Fibroblast of the aortic adventitia (primary cell): ENCODE measurements at places on chromosomes 4 and X.

DNA sequence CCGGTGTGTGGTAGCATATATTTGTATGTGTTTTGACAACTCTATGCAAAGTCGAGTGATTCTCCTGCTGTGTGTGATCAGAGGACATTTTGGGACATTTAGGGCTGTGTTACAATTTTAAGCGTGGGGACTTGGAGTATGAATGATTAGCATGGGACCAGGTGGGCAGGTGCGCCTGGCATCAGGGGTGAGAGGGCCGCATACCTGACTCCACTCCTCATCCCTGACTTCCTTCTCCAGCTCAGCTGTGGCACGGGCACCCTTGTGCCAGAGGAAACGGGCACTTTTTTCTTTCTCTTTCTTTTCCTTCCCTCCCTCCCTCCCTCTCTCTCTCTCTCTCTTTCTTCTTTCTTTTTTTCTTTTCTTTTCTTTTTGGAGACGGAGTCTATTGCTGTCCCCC is 15.7 kb upstream of the PLCXD1 start:
- DNase-seq, result no peak

- DNase-seq, result no peak
Observed at GRCh38 chrX:151737494-151737893, 2.9 kb downstream of the CNGA2 start.

GRCh38 chrX:7987160-7988012 is 60.2 kb upstream of the PNPLA4 start:
- DNase-seq, result no peak

DNA sequence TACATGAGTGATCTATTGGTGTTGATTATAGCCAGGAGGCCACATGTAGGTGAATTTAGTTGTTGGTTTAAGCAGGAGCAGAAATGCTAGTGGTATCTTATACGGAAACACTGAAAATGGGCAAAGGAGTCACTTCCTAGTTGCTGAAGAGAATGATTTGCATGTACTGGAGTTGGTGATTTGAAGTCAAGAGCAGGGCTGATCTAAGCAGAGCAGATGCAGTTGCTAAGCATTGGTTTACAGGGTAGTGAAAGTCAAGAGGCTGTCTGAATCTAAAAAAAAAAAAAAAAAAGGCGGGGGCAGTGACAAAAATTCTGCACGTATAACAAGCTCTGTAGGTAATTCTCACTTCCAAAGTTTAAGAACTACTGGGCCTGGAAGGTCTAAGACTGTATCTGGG is 90.4 kb upstream of the HPRT1 start:
- no peak for DNase-seq

- DNase-seq, result no peak
Observed at GRCh38 chr4:130699004-130699403, 1603.1 kb downstream of the C4orf33 start.

DNA sequence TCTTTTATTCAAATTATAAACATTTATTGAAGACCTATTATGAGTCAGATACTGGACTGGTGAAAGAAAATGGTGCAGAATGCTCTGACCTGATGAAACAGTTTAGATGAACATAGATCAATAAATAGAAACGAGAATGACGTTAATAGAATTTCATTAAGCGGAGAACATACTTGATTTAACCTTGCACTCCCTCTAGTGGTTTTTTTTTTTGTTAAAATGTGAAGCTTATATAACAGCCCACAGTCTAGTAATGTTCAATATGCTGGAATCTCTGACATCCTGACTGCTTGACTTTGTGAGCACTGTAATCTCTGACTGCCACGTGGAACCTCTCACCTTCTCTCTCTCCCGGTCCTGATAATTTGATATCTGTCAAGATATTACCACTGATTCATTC is 32.3 kb downstream of the HDAC8 start:
- peak; percentile 65 for DNase-seq

DNA sequence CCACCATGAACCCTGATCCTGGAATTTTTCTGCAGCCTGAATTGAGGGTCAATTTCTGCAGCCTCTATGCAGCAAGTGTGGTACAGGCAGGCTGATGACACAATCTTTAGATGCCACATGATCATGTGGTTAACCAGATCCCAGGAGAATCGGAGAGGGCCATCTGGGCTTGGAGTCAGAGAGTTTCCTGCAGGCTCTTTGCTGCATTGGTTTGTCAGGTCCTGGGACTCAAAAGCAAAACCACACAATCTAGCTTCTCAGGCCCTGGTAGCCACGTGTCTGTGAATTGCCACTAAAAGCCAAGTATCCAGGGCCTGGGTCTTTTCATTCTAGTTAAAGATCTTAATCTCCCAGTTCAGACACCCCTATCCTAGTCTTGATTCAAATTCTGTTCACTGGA is 464.5 kb downstream of the BCOR start:
- DNase-seq, result no peak

- DNase-seq, result no peak
Observed at GRCh38 chr4:136465691-136466090, 1066.6 kb downstream of the PCDH18 start.

GRCh38 chrX:18885328-18886004 is 98.4 kb downstream of the PHKA2 start:
- DNase-seq, result peak; percentile 33

GRCh38 chr4:69759189-69759604 is 1.2 kb downstream of the SULT1B1 start:
- DNase-seq, result no peak

- peak; percentile 38 for DNase-seq
Observed at GRCh38 chr4:144648042-144648441, 2.1 kb downstream of the HHIP start.

GRCh38 chr4:85391589-85392410 is 83.2 kb upstream of the ARHGAP24 start:
- no peak for DNase-seq

- DNase-seq, result no peak
Observed at GRCh38 chr4:157080605-157081004, 4.7 kb downstream of the GLRB start.

- DNase-seq, result no peak
Observed at GRCh38 chr4:134740290-134740689, 538.7 kb upstream of the PABPC4L start.

- no peak for DNase-seq
Observed at GRCh38 chr4:107153956-107154355, 117.8 kb upstream of the DKK2 start.

DNA sequence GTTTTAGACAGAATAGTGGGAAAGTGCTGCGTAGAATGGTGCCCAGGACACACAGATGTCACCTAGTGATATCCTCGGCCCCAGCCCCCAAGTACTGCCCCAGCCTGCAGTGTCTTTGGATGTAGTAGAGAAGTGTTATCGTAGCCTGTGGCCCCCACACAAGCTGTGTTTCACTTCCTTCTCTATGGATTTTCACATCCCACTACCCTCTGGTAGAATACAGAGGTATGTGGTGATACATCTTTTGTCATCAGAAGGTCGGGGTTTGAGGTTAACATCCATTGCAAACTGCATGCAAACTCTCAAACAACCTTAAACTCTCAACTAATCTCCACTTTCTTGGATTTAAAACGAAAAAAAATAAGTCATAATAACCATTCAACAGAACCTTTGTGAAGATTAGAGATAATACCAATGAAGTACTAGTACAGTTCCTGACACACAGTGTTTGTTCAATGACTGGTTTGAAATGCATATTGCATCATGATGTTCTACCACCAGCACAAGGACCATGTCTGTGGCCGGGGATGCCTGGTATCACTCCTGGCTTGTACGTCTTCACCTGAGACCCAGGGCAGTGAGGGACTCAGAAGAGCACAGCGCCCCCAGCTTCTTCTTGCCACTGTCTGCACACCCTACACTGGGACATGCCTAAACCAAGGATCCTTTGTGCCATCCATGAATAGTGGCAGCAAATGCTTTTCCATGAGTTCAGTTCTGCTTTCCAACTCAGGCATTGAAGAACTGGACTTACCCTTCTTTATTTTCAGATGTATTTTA is 267.3 kb downstream of the DCTD start:
- DNase-seq, result no peak

- no peak for DNase-seq
Observed at GRCh38 chr4:113899271-113900070, 80.0 kb downstream of the ARSJ start.

DNA sequence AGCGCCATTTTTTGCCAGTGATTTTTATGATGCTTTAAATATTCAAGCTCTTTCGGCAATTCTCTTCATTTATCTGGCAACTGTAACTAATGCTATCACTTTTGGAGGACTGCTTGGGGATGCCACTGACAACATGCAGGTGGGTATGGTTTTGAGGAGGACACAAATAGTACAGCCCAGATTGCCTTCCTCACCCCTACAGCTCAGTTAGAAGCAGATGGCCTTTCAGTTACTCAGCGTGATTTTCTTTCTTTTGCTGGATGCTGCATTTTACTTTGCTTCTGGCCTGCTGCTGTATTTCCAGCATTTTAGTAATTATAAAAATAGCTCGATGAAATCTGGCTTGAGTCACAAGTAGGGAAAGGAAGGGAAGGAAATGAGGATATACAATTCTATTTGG is 114.7 kb downstream of the SLC4A4 start:
- DNase-seq, result no peak

DNA sequence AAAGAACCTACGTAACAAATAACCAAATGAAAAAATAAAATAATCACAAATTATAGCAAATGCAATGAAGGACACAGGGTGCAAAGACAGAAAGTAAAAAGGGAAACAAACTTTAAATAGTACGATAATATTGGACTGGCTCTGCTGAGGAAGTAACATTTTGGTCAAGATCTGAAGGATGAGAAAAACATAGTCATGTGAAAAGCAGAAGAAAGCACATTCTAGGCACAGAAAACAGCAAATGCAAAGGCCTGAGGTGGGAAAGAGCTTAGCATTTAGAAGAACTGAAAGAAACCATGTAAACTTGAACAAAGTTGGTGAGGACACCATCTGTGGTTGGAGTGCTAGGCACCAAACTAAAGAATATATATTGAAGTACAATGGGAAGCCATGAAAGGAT is 111.2 kb downstream of the PPP3CA start:
- no peak for DNase-seq

DNA sequence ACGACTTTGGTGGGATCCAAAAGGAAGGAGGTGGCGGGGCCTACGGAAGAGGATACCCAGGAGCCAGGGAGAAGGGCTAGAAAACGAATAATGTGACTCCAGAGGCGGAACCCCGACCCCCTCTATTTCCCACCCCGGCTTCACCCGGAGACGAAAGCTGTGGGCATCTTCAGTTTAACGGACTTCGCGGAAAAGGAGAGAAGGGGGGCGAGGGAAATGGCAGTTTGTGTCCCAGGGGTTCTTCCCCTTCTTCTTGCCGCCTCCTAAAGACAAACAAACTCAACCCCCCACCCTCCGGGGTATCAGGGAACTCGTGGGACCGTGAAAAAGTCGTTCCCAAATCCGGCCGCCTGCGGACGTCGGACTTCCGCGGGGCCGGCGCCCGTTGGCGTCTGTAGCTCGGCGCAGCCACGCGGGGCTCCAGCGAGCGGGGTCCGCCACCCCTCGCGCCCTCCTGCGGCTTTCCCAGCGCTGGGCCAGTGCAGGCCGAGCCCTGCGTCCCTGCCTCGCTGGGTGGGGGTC is 3.6 kb upstream of the LEF1 start:
- no peak for DNase-seq

GRCh38 chr4:101252721-101253120 is 94.6 kb downstream of the PPP3CA start:
- DNase-seq, result peak; percentile 26

DNA sequence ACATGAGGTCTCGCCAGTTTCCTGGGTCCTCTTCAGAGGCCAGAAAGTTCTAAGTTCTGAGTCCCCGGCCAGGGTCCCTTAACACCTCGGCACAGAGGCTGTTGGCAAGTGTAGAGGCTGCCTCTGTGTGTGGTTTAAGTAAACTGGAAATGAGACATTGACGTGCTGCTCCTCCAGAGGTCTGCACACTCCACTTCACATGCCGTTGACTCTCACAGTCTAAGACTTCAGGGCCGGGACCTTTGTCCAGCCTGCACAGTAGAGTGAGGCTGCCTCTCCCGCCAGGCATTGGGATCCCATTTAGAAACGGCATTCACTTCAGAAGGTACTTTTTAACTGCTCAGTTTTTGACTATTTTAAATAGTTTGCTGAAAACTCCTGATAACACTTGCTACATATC is 10.6 kb upstream of the TADA2B start:
- no peak for DNase-seq

GRCh38 chr4:94116842-94117241 is 90.8 kb upstream of the SMARCAD1 start:
- no peak for DNase-seq

DNA sequence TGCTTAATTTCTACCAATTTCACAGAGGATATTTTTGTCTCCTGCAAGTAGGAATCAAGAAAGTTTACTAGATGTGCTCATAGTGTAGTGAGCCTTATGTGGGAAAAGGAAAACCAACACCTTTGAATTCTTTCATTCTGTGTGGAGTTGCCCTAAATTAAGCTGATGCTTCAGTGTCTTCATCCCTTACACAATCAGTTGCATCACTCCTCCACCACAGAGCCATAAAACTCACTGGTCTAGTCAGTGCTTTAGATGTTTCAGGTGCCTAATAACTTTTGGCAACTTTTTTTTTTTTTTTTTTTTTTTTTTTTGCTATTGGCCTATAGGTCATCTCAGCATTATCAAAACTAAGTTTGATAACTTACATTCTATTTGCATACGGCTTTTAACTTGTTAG is 41.5 kb downstream of the HHIP start:
- peak; percentile 19 for DNase-seq

GRCh38 chrX:52262195-52262546 is 77.5 kb downstream of the MAGED4 start:
- no peak for DNase-seq

DNA sequence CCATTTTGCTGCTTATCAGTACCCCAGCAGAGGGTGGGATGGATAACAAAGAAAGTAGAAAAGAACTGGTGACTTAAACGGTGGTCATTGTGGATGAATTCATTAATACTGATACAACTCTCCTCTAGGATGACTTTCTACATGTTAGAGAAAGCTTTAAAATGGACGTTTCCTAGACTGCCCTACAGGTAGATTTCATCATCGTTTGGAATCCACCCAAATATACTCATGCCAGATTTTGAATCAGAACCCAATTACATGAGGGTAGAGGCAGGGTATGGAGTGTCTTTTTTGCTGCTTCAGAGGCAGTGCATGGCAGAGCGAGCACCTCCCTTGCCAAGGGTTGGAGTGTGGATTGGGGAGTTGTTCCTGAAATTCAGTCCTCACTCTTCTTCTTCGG is 13.3 kb upstream of the ANTXR2 start:
- no peak for DNase-seq

DNA sequence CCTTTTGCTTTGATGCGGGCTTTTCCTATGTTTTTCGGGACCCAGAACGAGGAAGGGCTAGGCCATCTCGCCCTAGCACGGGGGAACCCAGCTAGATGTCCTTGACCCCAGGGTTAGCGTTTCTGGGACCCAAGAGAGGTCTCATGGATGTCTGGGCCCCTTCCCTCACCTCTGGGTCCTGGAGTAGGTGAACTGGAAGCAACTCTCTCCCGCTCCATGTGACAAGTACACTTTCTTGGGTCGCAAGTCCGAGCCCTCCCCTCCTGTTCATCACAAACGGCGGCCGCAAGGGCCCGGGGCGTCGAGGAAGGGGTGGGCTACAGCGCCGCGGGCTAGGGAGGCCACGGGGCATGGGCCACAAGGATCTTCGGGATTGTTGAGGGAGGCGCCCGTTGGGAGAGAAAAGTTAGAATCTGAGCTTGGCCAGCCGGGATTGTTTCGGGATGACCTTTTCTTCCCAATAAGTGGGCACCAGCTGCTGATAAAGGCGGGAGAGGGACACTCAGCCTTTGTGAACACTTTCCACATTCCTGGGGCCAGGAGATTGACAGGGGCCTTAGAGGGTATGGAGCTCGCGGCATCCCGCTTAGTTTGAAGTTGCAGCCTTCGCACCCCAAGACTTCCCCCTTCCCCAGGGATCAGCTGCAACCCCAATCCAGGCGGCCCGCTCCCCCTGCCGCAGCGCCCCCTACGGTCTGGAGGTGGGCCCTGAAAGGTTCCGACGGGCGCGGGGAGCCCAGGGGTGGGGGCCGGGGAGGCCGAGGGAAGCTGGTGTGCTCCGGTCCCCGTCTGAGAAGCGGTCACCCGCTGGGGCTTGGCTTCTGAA is 136.9 kb upstream of the ZIC3 start:
- DNase-seq, result no peak
